Stimulated activated CD8-positive, alpha-beta memory T cell treated with anti-CD3 and anti-CD28 coated beads, Interleukin-7, amount 100 ng/mL, for 1 hour (primary cell): ENCODE measurements at places on chromosomes 1 and 21.

- no peak for DNase-seq
Measured at GRCh38 chr1:234486858-234487840, 8.2 kb upstream of the TARBP1 start.

DNA sequence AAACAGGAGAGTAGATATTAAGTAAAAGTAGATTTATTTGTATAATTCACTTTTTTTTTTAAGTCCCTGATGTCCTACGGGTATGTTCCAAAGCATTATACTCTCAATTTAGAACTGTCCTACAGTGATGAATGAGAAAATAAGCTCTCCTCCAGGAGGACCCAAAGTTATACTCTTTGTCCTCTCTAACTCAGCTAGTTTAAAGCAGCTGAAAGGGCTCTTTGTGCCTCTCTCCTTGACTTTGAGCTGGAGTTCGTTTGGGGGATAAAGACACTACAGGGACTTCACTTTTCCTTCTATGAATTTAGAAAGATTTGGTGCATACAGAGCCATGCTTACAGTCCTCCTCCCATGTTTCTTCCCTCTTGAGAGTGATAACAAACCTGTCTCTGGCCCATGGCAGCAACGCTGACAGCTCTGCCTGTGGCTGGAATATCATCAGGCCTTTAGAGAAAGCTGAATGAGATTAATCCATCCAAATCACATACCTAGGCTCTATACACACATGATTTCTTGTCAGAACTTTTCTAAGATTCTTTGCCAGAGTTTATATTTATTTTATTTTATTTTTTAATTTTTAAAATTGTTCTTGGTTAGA is 134.3 kb downstream of the PIK3R3 start:
- no peak for DNase-seq

GRCh38 chr1:109643385-109644230 is 12.3 kb upstream of the GSTM4 start:
- DNase-seq, result peak; percentile 78

GRCh38 chr1:206958144-206958543 is 11.9 kb upstream of the PIGR start:
- DNase-seq, result no peak

DNA sequence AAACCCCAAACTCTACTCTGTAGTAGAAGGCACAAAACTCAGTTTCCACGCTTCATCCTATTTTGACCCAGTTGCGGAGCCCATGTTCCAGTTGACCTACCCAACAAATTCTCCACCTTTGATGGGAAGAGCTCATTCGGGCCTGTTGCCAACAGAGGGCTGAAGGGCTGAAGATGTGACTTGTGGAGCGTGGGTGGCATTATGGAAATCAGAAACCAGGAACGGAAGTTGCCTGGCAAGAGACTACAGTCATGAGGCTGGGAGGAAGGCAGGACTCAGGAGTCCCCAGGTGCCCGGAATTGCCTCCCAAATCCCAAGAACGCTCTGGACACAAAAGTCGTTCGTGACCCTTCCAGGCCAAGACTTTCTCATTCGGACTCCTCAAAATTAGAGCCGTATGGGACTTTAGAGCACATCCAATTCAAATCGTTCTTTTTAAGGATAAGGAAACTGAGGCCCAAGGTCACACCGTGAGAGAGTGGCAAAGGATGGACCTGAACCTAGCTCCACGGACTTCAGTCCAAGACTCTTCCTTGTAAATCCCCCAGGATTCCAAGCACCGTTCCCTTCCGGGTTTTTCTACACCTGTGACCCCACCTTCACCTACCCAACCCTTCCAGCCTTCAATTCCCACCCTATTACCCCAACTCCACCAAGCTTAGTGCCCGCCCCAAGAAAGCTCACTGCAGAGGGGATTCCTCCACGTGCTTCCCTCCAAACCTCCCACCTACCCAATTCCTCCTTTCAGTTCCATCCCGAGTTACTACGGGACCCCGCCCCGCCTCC is 739 bp downstream of the SMG5 start:
- DNase-seq, result no peak

- no peak for DNase-seq
Measured at GRCh38 chr1:155968670-155969069, 9.7 kb downstream of the ARHGEF2 start.

DNA sequence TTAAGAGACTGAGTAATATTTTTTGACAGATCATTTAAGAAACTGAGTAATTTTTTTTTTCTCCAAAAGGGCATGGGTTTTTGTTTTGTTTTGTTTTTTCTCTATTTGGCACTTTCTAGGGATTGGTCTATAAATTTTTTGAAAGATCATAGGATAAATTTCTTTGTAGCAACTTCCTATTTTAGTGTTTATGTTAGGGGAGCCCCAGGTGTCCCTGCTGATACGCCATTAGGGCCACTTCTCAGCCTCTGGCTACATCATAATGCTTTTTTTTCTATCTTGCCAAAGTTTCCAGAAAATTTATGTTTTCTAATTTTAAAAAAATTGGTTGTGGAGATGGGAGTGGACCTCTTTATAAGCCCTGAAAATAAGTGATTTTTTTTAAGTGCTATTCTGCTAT is 2.6 kb downstream of the GABPA start:
- no peak for DNase-seq

DNA sequence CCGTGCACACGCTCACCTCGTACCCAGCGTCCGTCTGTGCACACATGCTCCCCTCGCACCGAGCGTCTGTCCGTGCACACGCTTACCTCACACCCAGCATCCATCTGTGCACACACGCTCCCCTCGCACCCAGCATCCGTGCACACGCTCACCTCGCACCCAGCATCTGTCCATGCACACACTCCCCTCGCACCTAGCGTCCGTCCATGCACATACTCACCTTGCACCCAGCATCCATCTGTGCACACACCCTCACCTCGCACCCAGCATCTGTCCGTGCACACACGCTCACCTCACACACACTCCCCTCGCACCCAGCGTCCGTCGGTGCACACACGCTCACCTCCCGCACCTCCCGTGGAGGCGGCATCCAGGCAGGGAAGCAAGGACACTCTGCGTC is 24.4 kb upstream of the COL18A1 start:
- DNase-seq, result no peak

GRCh38 chr1:109136766-109137165 is 22.9 kb downstream of the ELAPOR1 start:
- DNase-seq, result no peak

- no peak for DNase-seq
Measured at GRCh38 chr1:157505481-157506272, 46.6 kb downstream of the FCRL5 start.

- DNase-seq, result no peak
Measured at GRCh38 chr1:21189421-21189820, 12.7 kb upstream of the EIF4G3 start.

DNA sequence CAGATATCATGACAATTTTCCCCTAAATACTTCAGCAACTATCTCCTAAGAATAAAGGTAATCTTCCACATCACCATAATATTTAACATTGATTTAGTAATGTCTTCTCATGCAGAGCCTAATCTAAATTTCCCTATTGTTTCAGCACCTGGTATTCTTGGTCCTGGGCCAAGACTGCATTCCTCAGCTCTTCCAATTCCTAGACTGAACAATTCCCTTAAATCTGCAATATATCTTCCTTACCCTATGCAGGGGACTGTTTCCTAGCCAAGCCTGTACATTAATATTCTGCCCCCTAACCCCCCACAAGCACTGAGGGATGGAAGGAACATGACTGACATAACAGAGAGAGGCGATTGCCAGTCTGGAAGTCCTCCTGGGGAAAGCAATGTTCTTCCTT is 28.7 kb upstream of the DISP1 start:
- no peak for DNase-seq

- DNase-seq, result no peak
Measured at GRCh38 chr1:22260860-22261432, 118.0 kb upstream of the WNT4 start.

- DNase-seq, result no peak
Measured at GRCh38 chr1:209045331-209046057, 538.0 kb upstream of the CAMK1G start.

DNA sequence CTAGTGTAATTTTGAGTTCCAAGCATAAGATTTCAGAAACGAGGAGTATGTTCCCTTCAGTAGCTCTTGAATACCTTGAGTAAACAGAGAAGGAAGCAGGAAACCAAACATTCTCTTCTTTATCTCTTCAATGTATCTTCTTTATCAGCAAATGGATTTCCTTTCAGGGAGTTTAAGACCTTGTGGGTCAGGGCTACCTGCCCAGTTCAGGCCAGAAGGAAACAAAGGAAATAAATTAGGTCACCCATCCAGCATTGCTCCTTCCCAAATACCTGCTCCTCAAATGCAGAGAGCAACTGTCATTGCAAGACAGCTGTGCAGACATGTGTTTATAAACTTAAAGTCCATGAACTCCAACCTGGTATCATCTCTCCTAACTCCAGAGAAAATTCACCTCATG is 130.1 kb upstream of the SOD1 start:
- no peak for DNase-seq

- no peak for DNase-seq
Measured at GRCh38 chr1:12536023-12536639, 81.9 kb downstream of the DHRS3 start.

DNA sequence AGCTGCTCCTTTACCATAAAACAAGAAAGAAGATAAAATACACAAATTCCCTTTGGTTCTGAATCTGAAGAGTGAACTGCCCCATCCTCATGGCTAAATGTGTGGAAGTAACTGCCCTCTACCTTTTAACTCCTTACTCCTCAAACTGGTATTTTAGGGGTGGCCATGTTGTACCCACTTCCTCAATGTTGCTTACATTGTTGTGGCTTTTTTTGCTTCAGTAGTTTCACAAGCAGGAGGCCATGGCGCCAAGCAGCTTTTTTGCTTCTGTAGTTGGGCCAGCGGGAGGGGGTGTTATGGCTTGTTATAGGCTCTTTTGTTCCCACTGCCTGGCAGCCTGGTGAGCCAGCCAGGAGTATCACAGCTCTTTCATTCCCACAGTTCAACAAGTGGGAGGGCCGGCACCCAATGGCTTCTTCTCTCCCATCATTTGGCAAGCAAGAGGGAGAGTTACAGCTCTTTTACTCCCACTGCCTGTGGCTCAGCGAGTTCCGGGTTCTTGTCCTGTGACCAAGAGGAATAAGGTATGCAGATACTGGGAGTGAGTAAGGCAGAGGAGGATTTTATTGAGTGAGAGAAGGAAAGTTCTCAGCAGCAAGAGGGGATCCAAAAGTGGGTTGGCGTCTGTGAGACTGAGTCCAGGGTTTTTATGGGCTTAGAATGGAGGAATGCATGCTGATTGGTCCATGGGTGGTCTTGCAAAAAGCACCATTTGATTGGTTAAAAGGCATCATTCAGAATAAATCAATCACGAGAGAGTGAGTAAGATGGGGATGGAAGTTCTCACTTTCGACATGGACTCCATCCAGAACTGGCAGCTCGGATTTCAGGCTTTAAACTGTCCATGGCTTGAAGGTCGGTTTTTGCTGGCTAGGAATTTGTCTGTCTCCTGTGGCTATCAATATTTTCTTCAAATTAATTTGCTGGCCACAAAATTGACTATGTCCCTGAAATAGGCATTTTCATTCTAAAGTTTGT is 429.6 kb downstream of the HLX start:
- no peak for DNase-seq

- DNase-seq, result no peak
Measured at GRCh38 chr21:36125512-36126207, 9.2 kb upstream of the CBR3 start.

DNA sequence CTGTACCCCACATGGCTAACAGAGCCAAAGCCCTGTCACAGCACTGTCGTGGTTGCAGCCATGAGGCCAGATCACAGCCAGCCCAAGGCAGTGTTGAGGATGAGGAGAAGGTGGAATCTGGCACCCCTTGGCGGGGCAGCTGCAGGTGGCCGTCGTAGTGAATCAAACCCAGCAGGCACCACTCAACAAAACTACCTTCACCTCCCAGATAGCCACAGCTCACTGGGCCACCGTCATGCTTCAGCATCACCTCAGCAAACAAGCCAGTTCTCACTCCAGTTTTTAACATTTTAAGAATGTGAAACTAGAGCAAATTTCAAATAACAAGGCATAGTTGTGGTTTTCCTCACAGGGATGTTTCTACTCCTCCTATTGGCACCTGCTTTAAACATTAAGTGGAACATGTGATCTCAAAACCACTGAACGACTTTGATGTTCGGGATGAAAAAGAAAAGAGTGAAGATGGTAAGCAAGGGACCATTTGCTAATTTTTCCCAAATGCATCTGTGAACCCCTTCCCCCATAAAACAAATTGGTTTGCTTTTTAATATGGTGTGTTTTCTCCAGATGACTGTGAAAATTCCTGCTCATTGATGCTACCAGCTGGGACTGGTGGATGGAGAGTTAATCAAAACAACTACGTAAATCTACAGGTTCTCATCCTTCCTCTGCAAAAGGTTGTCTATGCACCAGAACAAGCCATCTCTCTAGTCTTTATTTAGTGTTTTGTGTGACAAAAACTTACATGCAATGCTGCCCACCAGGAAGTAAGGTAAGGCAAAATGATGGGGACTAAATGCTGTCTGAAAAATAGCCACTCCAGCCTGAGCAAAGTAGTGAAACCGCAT is 45.5 kb downstream of the TOR1AIP2 start:
- no peak for DNase-seq

DNA sequence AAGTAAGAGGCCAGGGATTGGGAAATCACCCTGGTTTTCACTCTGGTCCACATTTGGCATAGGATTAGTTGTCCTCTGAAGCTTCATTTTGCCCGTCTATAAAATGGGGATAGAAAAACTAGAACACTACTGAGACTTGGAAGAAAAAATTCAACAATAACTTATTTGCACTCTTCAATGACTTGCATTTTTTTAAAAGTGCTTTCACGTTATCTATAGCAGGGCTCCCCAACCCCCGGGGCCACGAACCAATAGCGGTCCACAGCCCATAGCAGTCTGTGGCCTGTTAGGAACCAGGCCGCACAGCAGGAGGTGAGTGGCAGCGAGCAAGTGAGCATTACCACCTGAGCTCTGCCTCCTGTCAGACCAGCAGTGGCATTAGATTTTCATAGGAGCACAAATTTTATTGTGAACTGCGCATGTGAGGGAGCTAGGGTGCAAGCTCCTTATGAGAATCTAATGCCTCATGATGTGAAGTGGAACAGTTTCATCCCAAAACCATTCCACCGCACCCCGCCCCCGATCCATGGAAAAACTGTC is 2.8 kb downstream of the KIAA1614 start:
- DNase-seq, result no peak

- no peak for DNase-seq
Measured at GRCh38 chr1:53559854-53560580, 100.8 kb downstream of the DMRTB1 start.
